ENCODE measurements at places on chromosomes 6 and 20.

DNA sequence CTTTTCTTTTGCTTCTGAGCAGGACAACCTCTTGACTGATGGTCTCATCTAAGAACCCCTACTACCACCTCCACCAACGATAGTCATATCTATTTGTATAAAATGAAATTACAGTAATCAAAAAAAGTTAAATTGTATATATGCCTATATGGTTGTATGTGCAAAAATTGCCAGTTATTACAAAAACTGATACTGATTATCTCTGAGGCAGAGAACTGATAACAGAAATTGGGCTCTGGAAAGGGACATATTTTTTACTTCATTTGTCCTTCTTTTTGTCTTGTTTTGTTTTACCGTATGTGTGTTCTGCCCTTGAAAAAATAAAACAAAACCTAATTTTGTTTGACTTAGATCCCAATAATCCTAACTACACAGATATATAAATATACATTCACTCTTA, 574.4 kb upstream of the NOX3 start:
- DNase-seq, result no peak
- peak overlapping the region; percentile 29 for H3K27ac ChIP-seq
- no peak overlapping the region for H3K4me3 ChIP-seq
- H3K27me3 ChIP-seq, result no peaks in the 10 kb centered on the region
- peaks cover 7% of the 10 kb centered on the region for H3K4me1 ChIP-seq

DNA sequence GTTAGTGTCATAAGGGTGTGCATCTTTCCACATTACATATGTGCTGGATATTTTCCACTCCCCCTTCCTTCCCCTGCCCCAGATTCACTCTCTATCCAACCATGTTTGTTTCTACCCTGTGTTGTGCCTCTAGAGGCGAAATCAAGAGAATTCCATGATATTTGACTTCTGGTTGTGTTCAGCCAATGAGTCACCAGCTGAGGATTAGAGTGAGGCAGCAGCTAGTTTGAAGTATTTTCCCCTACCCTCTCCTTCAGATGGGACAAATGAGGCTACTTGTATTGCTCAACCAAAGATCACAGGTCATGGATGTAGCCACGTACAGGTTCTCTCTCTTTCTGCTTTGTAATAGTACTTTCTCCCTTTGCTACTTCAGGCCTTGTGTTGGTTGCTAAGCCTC, 24.5 kb upstream of the OR2J2 start:
- no peak for DNase-seq
- H3K27ac ChIP-seq, result no peak overlapping the region
- peaks cover 1% of the 10 kb centered on the region for H3K36me3 ChIP-seq

- peaks cover 17% of the 10 kb centered on the region for H3K27me3 ChIP-seq
- no peaks in the 10 kb centered on the region for H3K36me3 ChIP-seq
- peaks cover 6% of the 10 kb centered on the region for H3K4me1 ChIP-seq
- DNase-seq, result no peak
- H3K27ac ChIP-seq, result no peak overlapping the region
These were observed 19.9 kb downstream of the CRYBG1 start for GRCh38 chr6:106380407-106380806.

DNA sequence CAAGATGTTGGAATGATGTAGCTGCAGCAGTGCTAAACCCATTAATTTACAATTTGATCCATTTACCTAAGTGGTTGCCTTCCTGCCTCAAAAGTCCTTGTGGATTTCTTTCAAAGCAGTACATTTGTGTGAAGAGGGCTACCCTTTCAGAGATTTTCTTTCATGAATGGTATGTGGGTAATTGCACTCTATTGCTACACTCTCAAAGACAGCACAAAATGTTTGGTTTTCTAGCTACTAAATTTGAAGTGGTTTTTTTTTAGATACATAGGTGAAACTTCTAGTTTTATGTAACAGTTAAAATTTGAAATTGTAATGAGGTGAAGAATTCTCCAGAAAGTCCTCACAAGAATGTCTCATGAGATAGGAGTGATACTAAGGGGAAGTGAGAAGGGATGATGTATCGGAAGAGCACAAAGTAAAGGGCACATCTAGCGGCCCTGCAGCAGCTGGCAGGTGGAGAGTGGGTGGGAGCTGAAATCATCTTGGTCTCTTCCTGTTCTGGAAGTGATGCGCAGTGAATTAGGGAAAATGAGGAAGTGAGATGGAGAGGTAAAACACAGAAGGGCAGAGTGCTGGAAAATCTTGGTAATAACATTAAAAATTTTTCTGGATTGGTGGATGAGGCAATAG, 236.8 kb upstream of the MAN1A1 start:
- no peak overlapping the region for H3K4me3 ChIP-seq
- H3K27ac ChIP-seq, result no peak overlapping the region
- H3K4me1 ChIP-seq, result no peaks in the 10 kb centered on the region
- no peaks in the 10 kb centered on the region for H3K36me3 ChIP-seq
- no peak for DNase-seq

DNA sequence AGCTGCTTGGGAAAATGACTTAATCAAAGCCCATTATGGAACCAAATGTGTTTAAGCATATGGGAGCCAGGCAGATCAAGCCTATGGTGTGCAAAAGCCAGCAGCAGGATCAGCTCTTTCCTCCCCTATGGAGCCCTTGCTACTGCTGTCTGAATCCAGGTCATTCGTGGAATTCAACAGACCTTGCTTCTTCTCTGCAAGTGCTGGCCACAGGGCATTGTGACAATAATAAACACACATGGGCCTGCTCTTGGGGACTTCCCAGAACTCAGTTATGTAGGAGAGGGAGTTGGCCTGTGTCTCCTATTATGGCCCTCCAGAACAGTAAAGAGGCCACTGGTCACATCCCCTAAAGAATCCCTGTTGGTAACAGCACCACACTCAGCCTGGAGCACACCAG, 18.6 kb downstream of the GFOD1 start:
- peaks cover 3% of the 10 kb centered on the region for H3K36me3 ChIP-seq
- no peak for DNase-seq
- H3K4me1 ChIP-seq, result peaks cover 61% of the 10 kb centered on the region
- no peak overlapping the region for H3K27ac ChIP-seq
- H3K27me3 ChIP-seq, result no peaks in the 10 kb centered on the region
- H3K4me3 ChIP-seq, result no peak overlapping the region

GRCh38 chr20:1368448-1369199, 24.2 kb downstream of the FKBP1A start:
- H3K27me3 ChIP-seq, result no peaks in the 10 kb centered on the region
- H3K4me1 ChIP-seq, result peaks cover 51% of the 10 kb centered on the region
- H3K27ac ChIP-seq, result no peak overlapping the region
- peaks cover 7% of the 10 kb centered on the region for H3K36me3 ChIP-seq
- H3K4me3 ChIP-seq, result no peak overlapping the region
- no peak for DNase-seq

DNA sequence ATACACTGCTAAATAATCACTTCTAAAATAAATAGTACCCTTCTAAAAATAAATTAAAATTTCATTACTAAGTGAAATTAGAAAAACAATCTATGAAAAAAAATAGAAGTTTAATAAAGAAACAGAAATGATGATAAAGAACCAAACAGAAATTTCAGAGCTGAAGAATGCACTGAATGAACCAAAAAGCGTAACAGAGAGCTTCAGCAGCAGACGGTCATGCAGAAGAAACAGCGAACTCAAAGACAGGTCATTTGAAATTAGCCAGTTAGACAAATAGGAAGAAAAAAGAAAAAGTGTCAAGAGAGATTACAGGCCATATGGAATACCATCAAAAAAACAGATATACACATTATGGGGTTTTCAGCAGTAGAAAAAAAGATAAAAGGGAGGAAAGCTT, 706.7 kb downstream of the TBC1D32 start:
- H3K4me3 ChIP-seq, result no peak overlapping the region
- H3K36me3 ChIP-seq, result no peaks in the 10 kb centered on the region
- no peaks in the 10 kb centered on the region for H3K4me1 ChIP-seq

GRCh38 chr6:154582696-154583095, 72.2 kb upstream of the CNKSR3 start:
- no peak overlapping the region for H3K27ac ChIP-seq
- H3K36me3 ChIP-seq, result peaks cover 3% of the 10 kb centered on the region
- H3K27me3 ChIP-seq, result peaks cover 8% of the 10 kb centered on the region
- no peak overlapping the region for H3K4me3 ChIP-seq
- H3K4me1 ChIP-seq, result no peaks in the 10 kb centered on the region
- no peak for DNase-seq

GRCh38 chr6:2756241-2756640, 5.5 kb upstream of the MYLK4 start:
- no peaks in the 10 kb centered on the region for H3K36me3 ChIP-seq
- peaks cover 22% of the 10 kb centered on the region for H3K27me3 ChIP-seq
- no peak for DNase-seq
- no peak overlapping the region for H3K27ac ChIP-seq
- peaks cover 11% of the 10 kb centered on the region for H3K4me1 ChIP-seq

DNA sequence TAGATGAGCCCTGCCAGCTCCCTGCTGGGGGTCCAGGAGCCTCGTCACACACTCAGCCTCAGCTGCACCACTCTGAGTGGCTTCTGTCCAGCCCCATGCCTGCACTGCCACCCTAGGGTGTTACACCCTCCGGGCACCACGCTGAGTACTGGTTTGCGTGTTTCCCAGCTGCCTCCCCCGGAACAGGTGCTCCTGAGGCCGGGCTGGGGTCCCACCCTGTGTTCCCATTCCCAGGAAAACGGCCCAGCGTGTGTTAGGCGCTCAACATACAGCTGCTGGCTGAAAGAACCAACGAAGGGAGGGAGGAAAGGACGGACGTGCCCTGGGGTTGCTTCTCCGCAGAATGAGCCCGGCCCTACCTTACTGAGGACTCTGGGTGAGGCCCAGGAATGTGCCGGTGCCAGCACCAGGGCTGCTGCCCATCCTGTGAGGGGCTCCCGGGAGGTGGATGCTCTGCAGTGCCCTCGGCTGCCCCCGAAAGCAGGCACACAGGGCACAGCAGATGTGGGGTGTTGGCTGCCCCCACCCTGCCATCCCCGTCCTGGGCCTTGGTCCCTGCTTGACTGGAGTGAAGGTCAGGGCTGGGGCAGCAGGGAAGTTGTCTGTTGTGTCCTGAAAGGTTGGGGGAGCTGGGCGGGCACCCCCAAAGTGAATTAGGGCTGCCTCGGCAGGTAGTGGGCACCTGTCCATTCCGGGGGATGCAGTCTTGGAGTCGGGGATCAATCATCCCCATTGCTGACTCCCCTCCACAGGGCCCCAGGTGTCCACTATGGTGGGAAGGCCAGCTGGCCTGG, 16.3 kb downstream of the LAMA5 start:
- H3K36me3 ChIP-seq, result peaks cover 6% of the 10 kb centered on the region
- DNase-seq, result no peak
- H3K4me3 ChIP-seq, result no peak overlapping the region
- no peaks in the 10 kb centered on the region for H3K27me3 ChIP-seq
- H3K4me1 ChIP-seq, result no peaks in the 10 kb centered on the region

- no peak for DNase-seq
- no peaks in the 10 kb centered on the region for H3K4me1 ChIP-seq
- no peak overlapping the region for H3K27ac ChIP-seq
- no peak overlapping the region for H3K4me3 ChIP-seq
These were observed 216.5 kb upstream of the TENT5A start for GRCh38 chr6:81969011-81969410.

- H3K27ac ChIP-seq, result no peak overlapping the region
- H3K36me3 ChIP-seq, result no peaks in the 10 kb centered on the region
- no peaks in the 10 kb centered on the region for H3K4me1 ChIP-seq
- DNase-seq, result no peak
- H3K27me3 ChIP-seq, result no peaks in the 10 kb centered on the region
- H3K4me3 ChIP-seq, result no peak overlapping the region
These were observed 163.9 kb upstream of the SULF2 start for GRCh38 chr20:47949230-47949629.

DNA sequence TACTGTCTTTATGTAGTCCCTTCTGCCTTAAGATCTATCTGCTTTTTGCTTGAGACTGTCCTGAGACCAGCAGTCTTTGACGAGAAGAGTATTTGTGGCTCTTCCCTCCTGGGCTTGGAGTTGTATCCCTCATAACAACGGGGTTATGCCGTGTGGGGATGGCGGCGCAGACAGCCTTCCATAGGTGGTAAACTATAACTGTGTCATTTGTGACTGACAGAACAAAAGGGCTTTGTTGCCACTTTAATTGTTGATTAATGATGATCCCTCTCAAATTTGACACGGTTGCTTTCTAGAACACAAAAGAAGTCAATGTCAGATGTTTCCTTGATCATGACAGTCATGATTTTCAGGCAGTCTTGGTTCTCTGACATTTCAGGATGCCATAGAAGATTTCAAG, 196.6 kb downstream of the JARID2 start:
- peaks cover 79% of the 10 kb centered on the region for H3K4me1 ChIP-seq
- H3K4me3 ChIP-seq, result no peak overlapping the region

- DNase-seq, result no peak
- no peak overlapping the region for H3K4me3 ChIP-seq
- peaks cover 29% of the 10 kb centered on the region for H3K4me1 ChIP-seq
- no peaks in the 10 kb centered on the region for H3K36me3 ChIP-seq
These were observed 26.8 kb downstream of the BHLHE23 start for GRCh38 chr20:62979876-62980373.

DNA sequence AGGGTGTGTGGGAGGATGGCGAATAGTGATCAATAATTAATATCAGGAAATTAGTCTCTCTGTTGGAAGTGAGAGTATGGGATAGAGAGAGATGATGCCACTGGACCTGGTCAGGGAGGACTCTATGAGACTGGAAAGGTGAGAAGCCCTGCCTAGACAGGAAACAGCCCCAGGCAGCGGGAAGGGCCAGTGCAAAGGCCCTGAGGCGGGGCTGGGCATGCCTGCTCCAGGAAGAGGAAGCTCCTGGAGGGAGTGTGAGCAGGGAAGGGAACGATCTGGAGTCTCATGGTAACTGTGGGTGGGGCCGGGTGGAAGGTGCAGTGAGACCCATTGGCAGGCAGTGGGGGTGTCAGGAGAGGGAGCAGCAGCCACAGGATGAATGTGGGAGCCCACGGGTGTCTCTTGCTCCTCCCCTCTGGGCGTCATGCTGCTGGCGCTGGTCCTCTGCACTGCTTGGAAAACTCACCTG, 1.8 kb upstream of the CST3 start:
- no peak overlapping the region for H3K4me3 ChIP-seq
- no peak overlapping the region for H3K27ac ChIP-seq
- no peaks in the 10 kb centered on the region for H3K36me3 ChIP-seq
- DNase-seq, result no peak
- H3K27me3 ChIP-seq, result peaks cover 19% of the 10 kb centered on the region
- H3K4me1 ChIP-seq, result peaks cover 10% of the 10 kb centered on the region

DNA sequence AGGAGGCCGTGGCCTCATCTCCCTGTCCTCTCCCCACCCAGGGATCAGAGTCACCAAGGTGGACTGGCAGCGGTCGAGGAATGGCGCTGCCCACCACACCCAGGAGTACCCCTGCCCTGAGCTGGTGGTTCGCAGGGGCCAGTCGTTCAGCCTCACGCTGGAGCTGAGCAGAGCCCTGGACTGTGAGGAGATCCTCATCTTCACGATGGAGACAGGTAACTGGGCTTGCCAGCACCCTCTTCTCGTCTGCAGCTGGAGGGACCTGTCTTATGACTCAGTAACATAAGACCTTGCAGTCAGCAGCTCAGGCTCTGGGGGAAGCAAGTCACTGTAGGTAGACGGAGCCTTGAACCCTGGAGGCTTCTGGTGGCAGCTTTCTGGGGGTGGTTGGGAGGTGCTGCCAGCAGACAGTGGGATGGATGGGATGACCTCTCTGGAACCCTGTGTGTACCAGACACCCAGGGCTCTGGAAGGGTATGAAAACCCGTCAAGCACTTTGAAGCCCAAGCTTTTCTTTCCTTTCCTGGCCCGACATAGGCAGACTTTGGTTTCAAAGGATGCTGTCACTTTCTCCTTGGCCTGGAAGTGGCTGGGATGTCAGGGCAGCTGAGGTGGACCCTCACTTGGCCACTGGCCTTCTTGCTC, 13.8 kb downstream of the TGM6 start:
- no peaks in the 10 kb centered on the region for H3K4me1 ChIP-seq
- H3K36me3 ChIP-seq, result no peaks in the 10 kb centered on the region
- H3K27ac ChIP-seq, result no peak overlapping the region
- no peak overlapping the region for H3K4me3 ChIP-seq
